ENCODE measurements at places on chromosomes 2 and 18.

DNA sequence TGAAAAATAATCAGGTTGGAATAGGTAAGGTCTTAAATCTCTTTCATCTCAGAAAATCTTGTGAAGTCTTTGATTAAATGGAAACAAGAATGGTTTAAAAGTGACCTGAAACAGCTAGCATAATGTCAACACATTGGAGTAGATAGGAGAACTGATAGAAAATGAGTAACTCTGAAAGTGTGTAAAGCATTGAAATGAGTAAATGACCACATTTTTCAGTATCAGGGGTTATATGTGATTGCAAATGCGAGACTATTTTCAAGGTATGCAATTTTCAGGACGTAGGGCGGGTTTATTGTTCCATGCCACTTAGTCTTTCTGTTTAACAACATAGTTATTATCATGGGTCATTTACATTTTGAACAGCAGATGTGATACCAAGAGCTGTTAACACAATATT is 1383.2 kb downstream of the LRP1B start:
- DNase-seq = no peak

DNA sequence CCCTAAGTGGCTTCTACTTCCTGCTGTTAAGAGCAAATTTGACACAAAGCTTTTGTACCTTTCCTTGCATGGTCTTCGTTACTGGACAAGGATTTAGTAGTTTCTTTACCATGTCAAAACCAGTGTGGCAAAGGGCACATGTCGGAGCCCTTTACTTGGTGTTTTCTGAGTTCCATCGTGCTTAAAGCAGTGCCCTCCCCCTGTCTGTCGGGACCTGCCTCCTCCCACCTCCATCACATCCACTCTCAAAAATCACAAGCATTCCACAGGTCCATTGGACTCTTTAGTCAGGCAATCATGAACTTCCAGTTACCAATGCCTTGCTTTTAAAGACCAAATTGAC is 763 bp downstream of the CCDC141 start:
- DNase-seq = no peak

GRCh38 chr18:48827291-48828193 is 123.2 kb downstream of the SMAD7 start:
- peak; percentile 47 for DNase-seq

GRCh38 chr2:8126783-8127182 is 555.1 kb upstream of the ID2 start:
- DNase-seq = no peak

GRCh38 chr2:178449700-178450523 is 1.1 kb downstream of the PRKRA start:
- peak; percentile 7 for DNase-seq

GRCh38 chr18:75246721-75247610 is 36.4 kb downstream of the TSHZ1 start:
- DNase-seq = peak; percentile 37

DNA sequence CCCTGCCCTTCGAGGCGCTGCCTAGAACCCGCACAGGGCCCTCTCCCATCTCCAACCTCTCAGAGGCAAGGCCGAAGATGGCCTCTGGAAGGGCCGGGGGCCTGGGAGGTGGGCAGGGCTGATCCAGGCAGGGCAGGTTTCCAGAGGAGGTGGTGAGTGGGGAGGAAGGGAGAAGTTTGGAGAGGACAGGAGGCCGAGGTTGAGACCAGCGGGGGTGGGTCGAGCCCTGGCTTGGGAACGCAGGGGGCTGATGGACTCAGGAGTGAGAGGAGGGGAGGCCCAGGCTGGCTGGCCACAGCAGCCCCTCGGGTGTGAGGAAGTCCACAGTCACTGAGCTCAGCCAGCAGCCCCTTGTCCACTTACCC is 10.5 kb downstream of the CAPN10 start:
- DNase-seq = no peak

DNA sequence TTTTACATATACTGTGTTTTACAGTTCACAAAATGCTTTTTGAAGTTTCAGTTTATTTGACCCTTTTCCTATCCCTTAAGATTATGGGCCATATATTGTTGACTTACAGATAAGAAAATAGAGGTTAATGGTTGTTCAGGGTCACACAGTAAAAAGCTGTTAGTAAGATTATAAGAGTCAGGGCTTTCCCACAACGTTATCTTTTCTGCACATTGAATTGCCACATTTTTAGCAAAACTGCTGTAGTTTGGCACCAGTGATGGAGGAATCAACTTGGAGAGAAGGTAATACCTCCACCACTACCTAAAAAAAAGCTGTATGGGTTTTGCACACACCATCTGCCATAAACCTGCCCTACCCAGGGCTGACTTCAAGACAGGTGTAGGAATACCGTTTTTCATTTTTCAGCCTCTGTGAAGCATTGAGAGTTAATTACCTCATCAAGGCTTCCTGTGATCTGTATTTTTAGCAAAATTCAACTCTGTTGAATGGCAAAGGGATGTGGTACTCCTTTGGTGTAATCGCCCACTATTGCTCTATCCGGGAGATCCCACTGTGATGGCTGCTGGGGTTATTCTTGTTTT is 5.0 kb downstream of the SOWAHC start:
- DNase-seq = no peak

DNA sequence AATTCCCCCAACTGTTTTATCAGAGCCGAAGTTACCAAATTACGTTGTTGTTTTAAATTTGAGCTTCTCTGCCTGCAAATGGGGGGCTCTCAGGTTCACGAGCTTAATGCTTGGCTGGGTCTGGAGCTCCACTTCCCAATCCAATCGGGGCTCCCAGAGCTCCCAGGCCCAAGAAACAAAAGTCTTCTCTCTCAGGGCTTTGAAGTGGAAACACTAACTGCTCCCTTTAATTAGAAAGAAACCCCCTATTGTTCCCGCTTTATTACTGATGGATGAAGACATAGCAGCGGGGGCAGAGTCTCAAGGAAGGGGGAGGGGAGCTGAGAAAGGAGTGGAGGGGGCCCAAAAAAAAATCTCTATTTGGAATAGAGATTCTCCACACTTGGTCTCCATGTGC is 15.6 kb upstream of the PKDCC start:
- no peak for DNase-seq

DNA sequence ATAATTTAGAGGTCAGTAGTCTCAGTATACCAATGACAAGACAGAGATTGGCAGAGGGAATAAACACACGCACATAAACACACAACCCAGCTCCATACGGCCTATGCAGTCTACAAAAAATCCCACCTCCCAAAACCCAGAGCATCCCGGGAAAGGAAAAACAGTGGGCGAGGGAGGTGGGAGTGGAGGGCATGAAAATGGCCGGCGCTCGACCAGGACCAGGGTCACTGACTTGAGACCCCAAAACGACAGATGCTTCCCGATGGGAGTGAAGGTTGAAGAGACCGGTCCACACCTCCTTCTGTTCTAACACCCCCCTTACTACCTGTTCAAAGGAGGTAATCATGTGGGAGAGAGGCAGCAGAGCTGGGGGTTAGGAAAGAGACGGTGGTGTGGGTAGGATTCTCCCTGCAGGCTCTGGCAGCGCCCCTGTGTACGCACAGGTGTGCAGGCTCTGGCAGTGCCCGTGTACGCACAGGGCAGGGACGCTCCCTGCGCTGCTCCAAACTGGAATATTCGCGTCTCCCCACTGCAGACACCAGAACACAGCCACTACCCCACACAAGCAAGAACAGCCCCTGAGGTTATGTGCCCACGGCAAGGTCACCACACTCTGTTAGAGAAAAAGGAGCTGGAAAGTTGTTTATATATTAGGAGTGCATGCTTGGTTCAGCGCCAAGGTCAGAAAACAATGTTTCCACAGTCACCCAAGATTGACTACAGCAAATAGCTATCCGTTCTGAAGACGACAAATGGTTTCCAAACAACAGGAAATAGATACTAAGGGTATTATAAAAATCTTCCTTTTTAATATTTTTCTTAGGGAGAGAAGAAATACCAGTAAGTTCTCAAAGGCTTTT is 67.9 kb downstream of the EIPR1 start:
- peak; percentile 50 for DNase-seq

GRCh38 chr2:106085181-106085940 is 108.7 kb downstream of the UXS1 start:
- DNase-seq = peak; percentile 73
